ENCODE measurements at places on chromosomes 11 and 22.

- no peak for DNase-seq
Measured at GRCh38 chr11:93505703-93506102, 37.5 kb downstream of the SMCO4 start.

- no peak for DNase-seq
Measured at GRCh38 chr11:13054278-13054677, 45.2 kb downstream of the RASSF10 start.

DNA sequence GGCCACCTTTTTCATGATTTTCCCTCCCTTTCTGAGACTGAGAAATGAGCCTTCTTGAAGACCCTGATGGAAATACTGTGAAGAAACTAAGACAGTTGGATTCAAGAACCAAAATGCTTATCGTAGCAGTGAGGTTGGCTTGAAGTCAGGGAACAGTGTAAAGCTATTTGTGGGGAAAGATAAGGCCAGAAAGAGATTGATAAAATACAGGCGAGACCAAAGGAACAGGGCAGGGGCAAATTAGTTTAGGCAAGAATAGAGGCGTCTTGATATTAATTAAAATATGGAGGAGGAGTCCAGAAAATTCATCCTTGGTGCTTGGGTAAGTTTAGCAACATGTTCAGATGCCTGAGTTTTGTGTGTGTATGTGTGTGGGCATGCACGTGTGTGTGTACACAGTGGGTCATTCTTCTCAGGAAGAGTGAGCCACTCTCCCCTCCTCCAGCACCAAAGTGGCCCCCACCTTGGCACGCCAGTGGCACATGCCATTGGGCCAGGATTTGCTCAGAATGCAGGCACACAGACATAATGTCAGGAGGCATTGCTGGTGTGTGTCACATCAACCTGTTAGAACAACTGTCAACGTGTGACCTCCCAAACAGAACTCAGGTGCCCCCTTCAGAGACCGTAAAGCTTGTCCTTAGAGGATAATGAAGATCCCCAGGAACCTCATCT, 3.9 kb upstream of the EHF start:
- DNase-seq: no peak

GRCh38 chr22:11066458-11067285, 4461.3 kb upstream of the OR11H1 start:
- DNase-seq: no peak

DNA sequence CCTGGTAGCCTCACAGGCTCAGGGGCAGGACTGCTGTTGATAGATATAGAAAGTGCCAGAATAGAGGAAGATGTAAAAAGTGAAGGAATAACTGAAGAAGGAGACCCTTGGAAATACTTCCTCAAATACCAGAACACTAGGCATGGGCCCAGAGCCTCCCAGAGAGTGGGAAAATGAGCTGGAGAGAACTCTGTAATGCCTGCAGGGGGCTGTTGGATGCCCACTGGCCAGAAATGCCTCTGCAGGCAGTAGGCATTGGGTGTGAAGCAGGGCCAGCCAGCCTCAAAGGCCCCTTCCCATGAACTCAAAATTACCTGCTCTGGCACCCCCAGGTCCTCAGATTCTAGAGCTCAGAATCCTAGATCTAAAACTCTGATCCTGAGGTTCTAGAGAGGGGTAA, 15.1 kb downstream of the P2RY2 start:
- no peak for DNase-seq

- peak; percentile 34 for DNase-seq
Measured at GRCh38 chr11:21514316-21514715, 678.6 kb upstream of the ANO5 start.

- DNase-seq: no peak
Measured at GRCh38 chr22:21829523-21829922, 37.9 kb downstream of the MAPK1 start.

DNA sequence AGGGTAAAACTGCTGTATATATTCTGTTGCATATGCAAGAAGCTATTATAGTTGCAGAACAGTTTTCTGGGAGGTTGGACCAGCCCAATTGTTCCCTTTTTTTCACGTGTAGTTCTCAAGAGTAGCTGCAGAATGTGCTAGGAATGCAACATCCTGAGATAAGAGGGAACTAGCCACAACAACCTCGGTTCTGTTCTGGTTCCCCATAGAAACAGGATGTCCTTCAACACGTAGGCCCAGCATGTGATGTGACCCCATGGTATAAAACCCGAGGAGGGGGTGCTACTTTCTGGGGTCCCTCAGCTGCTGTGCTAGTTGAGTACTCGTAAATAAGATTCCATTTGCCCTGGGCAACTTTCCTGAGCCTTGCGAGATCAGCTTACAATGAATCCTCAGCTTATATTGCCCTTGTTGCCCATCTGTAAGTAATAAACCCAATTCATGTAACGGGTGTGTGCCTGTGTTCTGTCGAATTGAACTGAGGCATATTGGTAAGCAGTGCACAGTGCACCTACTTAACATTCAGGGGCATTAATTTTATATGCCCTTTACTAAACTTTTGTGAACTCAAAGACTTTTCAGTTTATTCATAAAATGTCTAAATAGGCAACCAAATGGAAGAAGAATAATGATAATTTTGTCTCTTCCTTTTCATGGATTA, 23.0 kb upstream of the TRAF6 start:
- no peak for DNase-seq

GRCh38 chr11:12441231-12441861, 64.0 kb downstream of the PARVA start:
- no peak for DNase-seq

DNA sequence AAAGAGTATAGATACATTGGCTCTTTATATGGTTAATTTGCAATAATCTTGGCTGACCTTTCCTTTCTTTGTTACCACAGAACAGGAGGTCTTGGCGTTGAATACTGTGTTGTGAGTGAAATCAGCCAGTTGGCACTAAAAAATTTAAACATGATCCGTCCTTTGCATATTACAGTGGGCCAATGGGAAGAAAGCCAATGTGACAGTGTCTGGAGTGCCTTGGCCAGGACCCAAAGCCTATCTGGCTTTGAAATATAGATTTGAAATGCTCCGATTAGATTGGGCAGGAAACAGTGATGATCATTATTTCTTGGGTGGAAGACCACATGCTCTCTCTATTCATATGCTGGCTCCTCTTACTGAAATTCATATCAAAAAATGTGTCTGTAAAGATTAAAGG, 339.6 kb upstream of the ANO3 start:
- no peak for DNase-seq

All from SK-N-DZ (cell line).